WTC11 (cell line): ENCODE measurements at places on chromosomes 6 and 20. TPM values are rescaled to one million over a fixed set of nuclear protein-coding genes. Genes with fewer than 3 reads are reported as not detected.

The C20orf141 gene
- total RNA-seq: not detected in 3 replicates

- DNase-seq: no peak
These were observed 373.4 kb upstream of the EPHA7 start for GRCh38 chr6:93792746-93793145.

DNA sequence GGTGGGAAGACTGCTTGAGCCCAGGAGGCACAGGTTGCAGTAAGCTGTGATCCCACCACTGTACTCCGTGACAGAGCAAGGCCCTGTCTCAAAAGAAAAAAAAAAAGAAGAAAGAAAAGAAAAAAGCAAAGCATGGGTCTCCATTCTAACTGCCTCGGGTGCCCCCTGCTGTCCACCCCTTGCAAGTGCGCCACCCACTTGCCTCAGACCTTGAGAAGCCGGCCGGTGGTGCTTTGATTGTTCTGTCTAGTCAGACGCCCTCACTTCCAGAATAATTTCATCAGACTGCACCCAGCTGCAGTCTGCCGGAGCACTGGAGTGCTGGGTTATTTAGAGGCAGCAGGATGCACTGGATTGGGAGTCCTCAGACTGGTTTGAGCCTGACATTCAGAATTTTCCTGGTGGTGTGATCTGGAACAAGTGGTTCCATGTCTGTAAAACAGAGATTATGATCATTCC lies 17.6 kb upstream of the TM9SF4 start:
- DNase-seq: peak; percentile 91

DNA sequence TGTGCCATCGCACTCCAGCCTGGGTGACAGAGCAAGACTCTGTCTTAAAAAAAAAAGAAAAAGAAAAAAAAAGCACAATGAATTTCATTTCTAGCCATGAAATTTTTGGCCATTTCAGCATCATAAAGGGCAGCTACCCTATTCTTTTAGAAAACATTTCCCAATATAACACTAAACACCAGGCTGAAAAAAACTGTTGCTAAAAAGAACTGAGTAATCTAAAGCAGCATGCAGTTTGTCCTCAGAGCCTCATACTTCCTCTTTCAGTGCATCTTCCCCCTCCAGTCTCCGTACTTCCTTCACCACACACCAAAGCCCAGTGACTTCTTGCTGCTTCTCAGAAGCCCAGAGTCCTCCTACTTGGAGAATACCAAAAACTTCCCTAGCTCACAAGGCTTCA lies 5.6 kb upstream of the IFNGR1 start:
- DNase-seq: no peak

DNA sequence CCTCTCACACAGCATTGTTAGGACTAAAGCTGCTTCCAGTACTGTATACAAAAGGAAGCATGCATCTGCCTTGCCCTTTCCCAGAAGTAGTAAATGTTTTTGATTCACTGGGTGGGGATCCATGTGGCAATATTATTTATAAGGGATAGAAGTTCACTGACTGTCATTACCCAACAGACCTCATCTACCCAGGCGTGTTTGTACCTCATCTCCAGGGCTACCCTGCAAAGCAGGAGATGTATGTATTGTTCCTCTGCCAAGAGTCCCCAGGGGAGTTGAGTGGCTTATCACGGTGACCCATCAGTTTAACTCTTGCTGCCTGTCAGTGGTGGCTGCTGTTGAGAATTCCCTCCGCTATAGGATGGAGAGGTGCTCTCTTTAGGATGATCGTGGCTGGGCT lies 42.5 kb downstream of the SLC24A3 start:
- DNase-seq: no peak

- DNase-seq: no peak
These were observed 338.2 kb upstream of the ZFP64 start for GRCh38 chr20:52529826-52530225.

DNA sequence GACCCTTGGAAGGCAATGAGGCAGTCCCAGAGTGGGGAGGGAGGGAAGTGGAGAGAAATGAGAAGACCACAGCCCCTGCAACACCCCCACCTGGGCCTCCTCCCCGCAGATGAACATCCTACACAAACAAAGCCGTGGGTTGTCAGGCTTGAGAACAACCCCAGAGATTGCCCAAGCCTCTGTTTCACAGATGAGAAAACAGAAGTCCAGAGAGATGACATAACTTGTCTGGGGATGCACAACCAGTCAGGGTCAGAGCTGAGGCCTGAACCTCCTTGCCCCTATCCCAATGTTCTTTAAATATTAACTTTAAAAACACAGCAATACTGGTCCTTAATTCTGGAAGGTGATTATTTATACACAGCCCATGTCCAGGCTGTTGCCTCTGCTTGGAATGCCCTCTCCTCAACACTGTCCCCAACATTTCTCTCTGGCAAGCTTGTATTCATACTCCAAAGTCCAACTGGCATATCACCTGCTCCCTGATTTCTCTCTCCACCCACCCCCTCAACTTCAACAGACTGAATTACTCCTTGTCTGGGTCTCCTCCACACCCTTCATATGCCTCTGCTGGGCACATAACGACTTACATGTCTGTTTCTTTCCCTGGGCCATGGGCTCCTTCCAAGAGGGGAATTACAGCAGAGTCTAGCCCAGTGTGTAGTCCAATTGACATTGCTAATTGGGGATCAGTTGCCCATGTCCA lies 135.5 kb upstream of the LRFN2 start:
- no peak for DNase-seq

DNA sequence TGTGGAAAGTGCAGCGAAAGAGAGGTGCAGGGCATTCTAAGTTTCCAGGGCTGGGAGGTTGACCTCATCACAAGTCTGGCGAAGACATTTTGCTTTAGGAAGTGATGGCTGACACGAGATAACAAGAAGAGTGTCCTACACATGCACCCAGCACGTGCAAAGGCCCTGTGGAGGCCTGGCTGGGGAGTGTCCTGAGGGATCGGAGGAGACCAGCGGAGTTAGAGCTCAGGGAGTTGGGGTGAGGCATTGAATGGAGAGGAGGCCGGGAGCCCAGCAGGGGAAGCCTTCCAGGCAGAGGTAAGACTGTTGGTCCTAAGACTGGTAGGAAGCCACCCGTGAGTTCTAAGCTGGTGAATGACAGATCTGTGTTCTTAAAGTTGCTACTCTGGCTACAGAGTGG lies 58.4 kb downstream of the PPP1R14C start:
- no peak for DNase-seq

- no peak for DNase-seq
These were observed at the start of gene TNF for GRCh38 chr6:31575335-31575901. TNF (plus strand) TSS chr6:31575565; CDS start chr6:31575742, 177 bp downstream.

DNA sequence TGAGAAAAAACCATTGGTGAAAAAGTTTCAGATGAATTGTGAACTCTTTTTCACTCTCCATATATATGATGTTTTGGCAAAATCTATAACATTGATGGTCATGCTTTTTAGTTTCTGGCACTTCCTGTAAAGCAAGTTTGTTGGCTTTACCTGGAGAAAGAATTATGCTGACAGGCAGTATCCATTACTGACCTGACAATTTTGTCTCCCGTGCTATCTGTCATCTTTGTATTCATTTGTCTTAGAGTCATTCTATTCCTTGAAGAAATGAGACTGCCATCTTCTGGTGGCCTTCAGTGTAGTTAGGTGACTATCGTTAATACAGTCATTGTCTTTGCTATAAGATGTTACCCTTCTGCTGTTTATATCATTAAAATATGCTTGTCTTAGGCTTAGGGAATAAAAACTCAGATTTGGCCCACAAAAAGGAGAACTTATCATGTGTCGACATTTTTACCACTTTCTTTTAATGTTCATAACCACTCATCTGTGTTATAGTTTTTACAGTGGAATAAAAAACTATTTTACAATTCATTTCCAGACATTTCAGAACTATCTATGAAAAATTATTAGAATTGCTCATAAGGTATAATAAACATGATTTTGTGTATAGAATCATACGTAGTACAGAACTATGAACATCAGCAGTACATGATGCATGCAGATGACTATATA lies 707.0 kb downstream of the EPM2A start:
- no peak for DNase-seq

The TSBP1 gene
- not detected in 3 replicates for total RNA-seq

DNA sequence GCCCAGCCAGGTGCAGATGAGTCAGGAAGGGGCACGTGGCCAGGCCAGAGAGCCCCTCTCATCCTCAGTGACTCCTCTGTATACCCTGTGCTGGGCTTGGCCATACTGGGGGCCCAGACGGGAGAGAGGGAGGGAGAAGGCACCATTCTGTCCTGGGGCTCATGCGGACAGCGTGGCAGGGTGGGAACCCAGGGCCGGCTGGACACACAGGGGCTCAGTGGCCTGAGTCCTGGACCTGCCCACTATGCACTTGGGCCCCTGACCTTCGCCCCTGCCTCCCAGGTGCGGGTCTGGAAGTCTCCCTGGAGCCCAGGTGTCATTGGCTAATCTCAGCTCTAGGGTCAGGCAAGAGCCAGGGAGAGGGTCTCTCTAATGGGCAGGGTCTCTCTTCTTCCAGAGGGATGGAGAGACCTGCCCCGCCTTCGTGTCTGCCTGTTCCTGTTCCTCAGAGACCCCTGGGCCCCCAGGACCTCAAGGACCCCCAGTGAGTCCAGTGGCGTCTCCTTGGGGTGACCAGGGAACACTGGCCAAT lies 27.7 kb downstream of the COL20A1 start:
- no peak for DNase-seq

DNA sequence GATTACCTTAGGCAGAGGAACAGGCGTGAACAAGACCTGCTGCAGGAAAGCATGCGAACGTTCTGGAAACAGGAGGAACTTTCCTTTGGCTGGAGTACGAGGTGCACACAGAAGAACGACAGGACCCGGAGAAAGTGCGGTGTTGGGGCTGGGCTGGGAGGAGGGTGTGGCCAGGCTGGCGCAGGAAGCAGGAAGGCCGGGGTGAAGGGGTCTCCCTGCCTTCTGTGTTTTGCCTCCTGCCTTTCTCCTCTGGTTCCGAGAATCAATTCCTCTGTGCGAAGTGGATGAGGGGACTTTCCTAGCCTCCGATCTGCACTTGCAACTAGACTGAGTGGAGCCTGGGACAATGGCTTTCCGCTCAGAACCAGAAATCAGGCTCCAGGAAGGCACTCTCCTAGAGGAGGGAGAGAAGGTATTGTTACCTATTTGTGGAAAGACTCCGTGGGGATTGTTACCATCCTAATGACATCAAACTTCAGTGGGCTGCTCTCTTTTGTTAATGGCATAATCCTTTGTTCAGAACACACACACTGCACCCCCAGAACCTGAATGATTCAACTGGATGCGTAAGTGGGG lies 22.9 kb upstream of the PLEKHG1 start:
- DNase-seq: no peak

The SLC32A1 gene
- total RNA-seq: 0.09 to 0.37 TPM (median 0.25 TPM) in 3 replicates

The FAM209A gene
- total RNA-seq: 0.28 TPM in 1 of 3 replicates, not detected in the others

DNA sequence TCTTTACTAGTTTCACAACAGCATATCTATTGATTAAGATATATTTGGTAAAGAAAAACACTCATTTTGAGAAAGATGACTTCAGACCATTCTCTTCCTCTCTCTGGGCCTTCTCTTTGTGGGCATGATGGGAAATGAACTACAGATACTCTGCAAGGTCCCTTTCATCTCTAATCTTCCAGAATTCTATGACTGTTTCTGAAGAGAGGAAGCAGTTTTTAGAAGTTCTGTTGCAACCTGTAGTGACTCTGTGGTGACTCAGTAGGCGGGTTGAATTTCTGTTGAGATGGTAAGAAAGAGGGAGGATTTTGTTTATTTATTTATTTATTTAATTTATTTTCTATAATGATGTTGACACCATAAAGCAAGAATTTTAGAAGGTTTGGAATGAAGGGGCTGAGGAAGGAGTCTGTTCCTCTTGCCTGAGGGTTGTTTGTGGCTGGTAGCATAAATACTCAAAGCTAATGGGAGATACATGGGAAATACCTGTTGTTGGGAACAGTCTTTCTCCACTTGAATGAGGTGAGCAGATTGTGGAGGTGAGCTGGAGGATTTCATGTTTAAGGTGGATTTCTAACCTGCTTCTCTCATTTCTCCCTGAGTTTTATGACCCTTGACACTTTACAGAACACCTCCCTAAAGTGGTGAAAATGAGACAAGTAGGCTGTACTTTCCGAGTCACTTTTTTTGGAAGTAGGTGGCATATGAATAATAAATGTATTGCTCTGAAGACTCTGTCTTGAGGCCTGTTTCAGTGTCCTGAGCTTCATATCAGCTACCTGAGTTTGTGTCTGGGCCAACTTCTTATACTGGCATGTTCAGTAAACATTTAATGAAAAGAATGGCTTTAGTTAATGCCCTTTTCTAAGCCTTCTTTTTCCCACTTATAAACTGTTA lies 15.0 kb downstream of the ACSS2 start:
- DNase-seq: no peak

The MRPS18B gene
- 56.4 to 67.8 TPM (median 57.6 TPM) in 3 replicates for total RNA-seq

The COL20A1 gene
- total RNA-seq: 0.55 to 1.3 TPM (median 1.1 TPM) in 3 replicates

- DNase-seq: no peak
These were observed 8.3 kb upstream of the MRPS18A start for GRCh38 chr6:43695967-43696291.

- DNase-seq: no peak
These were observed 102.7 kb upstream of the BMP5 start for GRCh38 chr6:55977959-55978665.
